NCI-H1048 (cell line): ENCODE measurements at places on chromosomes 7 and 10.

- no peak for DNase-seq
Measured at GRCh38 chr7:108618056-108618455, 48.4 kb downstream of the DNAJB9 start.

GRCh38 chr10:14349081-14349480 is 18.4 kb upstream of the FRMD4A start:
- DNase-seq = no peak

GRCh38 chr10:123569436-123570035 is 96.6 kb upstream of the GPR26 start:
- DNase-seq = no peak

GRCh38 chr10:86535132-86535882 is 13.7 kb upstream of the WAPL start:
- no peak for DNase-seq

DNA sequence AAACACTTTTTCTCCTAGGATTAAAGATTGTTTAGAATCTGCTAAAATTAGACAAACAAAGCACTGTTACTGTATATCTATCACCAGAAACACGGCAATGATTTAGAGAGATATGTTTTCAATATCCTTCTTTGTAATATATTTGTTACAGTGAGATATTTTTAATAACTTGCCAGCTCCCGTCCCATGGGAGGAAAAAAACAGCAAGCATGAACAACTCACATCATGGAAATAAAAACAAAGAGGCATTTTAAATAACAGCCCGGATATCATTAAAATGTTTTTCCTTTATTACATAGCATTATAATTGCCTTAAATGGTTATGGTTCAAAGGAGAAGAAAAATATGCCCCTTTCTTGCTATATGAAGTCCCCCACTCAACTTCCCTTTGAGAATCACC is 272.1 kb downstream of the BMPER start:
- DNase-seq = no peak

DNA sequence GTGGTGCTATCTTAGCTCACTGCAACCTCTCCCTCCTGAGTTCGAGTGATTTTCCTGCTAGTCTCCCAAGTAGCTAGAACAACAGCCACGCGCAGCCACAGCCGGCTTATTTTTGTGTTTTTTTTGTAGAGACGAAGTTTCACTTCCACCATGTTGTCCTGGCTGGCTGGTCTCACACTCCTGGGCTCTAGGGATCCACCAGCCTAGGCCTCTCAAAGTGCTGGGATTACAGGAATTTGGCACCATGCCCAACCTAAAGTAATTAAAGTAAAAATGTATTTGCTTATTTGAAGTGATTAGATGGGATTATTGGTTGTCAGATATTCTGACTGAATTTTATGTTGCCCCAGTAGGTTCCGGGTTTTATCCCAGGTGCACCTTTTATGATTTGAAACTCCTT is 22.7 kb downstream of the LUC7L2 start:
- DNase-seq = no peak

DNA sequence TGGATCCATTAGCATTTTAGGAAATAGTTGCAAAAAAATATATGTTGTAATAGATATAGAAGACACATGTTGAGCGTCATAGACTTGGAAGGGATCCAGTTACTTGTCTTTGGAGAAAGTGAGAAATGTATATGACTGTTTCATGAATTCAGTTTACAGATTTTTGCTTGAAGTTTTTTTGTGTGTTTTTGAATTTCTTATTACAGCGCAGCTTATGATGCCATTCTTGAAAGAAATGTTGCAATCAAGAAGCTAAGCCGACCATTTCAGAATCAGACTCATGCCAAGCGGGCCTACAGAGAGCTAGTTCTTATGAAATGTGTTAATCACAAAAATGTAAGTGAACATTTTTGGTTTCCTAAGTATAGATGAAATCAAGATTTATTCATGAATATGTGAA is 98.2 kb downstream of the MAPK8 start:
- no peak for DNase-seq

DNA sequence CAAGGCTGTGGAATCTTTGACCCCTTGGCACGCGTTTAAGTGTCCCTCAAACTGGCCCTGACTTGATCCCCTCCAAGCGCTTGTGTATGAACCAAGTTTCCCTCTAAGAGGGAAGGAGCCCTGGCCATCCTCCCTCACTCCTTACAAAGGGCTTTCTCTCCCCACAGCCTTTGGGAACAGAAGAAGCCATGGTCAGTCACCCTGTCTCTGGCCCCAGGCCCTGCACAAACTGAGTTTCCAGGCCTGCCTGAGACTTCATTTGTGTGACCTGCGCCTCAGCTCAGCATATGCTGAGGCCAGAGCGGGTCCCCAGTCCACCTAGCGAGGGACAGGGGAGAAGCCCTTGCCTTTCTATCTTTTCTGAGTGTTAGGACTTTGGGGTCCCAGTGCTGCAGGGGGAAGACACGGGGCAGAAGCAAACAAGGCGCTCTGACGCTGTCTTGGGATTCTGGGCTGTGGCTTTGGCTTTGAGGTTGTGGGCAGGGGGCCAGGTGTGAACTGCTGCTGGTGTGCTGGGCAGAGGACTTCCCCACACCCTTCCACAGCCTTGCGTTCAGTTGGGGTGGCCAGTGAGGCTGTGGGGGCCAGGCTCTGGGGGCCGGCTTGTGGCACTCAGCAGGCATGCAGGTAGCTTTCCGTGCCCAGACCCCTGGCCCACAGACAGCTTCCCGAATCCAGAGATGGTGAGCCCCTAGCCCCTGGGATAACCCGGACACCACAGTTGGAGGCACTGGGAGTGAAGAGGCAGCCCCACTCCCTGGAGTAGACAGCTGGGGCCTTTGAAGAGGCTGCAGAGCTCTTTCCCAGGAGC is 1.5 kb downstream of the RET start:
- DNase-seq = no peak

DNA sequence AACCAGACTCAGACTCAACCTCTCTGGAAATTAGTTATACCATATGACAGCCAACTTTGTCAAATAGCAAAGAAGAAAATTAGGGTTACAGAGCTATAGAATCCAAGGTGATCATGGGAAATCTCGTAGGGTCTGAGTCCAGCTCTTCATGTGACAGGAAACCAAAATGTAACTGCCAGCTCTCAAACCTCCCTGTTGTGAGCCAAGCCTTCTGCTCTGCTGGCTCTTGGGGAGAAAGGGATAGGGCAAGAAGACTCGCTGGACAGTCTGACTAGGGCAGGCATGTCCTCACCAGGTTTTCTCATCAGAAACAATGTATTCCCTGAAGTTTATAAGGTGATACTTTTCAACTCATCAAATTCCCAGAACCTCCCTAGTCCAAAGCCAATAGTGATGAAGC is 63.0 kb downstream of the CDHR3 start:
- DNase-seq = no peak

- no peak for DNase-seq
Measured at GRCh38 chr7:10473569-10473968, 500.1 kb upstream of the PHF14 start.

DNA sequence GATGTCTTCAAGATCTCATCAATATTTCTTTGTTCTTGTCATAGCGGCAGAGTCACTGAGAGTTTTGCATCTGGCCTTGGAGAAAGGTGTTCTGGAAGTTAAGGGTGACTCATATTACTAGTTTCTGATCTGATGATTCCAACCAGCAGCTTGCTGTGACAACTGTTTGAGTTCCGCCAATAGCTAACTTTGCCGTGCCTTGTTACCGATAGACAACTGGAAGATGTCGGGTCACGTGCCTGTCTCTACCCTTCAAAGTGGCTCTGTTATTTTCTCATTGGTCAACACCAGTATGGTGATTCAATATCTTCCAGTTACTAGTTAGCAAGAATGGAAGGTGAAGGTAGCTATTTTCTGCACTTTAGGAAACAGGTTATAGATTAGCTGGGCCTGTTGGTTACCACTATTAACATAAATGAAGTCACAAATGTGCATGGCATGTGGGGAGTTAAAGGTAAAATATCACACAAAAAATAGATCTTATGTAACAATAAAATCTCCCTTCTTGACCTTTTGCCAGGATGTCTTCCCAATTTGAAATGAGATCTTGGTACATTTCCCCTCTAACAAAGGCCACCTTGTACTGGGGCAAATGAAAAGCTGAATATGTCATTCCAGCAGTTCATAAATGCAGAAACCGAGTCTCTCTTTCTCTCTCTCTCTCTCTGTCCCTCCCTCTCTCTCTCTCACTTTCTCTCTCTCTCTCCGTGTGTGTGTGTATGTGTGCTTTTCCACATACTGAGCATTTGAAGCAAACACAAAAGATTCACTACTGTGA is 2.6 kb upstream of the MGAM2 start:
- DNase-seq = no peak

DNA sequence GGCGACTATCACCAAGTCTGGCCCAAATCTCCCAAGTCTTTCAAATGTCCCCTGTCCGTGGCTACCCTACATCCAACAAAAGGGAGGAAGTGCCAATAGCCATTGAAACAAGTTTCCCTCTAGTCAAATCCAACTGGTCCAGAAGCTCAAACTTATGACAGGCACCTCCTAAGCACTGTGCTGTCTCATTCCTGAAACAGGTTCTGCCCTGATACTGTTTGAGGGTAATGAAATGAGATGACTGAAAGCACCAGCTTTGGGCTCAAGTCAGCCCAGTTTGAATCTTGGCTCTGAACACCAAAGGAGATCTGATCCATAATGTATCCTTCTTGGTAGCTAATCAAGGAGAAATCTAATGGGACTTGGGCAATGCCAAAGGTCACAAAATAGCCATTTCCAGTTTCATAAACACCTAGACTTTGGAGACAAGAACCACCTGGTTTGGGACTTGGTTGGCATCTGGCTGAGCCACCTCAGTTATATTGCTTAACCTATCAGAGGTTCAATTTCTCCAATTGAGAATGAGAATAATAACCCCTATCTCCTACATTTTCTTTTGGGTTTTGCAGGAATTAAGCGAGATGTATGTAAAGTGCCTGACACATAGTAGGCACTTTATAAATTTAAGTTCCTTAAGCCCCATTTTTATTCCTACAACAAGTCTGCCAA is 34.7 kb upstream of the ARID5B start:
- DNase-seq = no peak
